NCI-H146 (cell line): ENCODE measurements at places on chromosomes 11 and 22.

GRCh38 chr11:58958500-58958899 lies 19.2 kb downstream of the GLYATL1 start:
- no peak for DNase-seq

DNA sequence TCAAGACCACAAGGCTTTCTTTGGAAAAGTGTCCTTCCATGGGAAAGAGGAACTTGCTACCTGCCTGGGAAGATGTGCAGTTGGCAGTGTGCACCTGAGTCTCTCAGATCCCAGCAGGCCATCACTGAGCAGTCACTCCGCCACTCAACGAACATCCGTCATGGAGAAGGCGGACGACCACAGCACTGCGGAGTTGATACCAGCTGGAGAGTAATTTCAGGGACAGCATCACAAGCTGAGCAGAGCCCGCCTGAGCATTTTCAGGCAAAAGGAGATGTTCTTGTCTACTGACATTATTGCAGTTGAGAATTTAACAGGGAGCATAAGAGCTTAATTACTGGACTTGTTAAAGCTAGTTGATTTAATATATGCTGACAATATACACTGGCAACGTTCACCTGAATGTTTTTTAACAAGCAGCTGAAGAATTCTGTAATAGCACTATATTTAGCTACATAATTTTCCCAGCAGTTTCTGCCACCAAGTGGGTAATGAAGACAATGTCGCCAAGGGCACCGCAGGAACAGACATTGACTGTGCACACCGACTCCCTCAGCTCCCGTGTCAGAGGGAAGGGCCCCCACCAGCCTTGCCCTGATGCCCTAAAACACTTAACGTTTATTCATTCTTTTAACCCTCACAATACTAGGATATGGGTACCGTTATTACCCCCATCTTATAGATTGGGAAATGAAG lies 52.4 kb upstream of the ARFGAP3 start:
- no peak for DNase-seq

- DNase-seq = no peak
Observed at GRCh38 chr11:130622141-130622542, 173.7 kb downstream of the ADAMTS15 start.

- DNase-seq = no peak
Observed at GRCh38 chr11:120115272-120116000, 22.5 kb downstream of the TRIM29 start.

DNA sequence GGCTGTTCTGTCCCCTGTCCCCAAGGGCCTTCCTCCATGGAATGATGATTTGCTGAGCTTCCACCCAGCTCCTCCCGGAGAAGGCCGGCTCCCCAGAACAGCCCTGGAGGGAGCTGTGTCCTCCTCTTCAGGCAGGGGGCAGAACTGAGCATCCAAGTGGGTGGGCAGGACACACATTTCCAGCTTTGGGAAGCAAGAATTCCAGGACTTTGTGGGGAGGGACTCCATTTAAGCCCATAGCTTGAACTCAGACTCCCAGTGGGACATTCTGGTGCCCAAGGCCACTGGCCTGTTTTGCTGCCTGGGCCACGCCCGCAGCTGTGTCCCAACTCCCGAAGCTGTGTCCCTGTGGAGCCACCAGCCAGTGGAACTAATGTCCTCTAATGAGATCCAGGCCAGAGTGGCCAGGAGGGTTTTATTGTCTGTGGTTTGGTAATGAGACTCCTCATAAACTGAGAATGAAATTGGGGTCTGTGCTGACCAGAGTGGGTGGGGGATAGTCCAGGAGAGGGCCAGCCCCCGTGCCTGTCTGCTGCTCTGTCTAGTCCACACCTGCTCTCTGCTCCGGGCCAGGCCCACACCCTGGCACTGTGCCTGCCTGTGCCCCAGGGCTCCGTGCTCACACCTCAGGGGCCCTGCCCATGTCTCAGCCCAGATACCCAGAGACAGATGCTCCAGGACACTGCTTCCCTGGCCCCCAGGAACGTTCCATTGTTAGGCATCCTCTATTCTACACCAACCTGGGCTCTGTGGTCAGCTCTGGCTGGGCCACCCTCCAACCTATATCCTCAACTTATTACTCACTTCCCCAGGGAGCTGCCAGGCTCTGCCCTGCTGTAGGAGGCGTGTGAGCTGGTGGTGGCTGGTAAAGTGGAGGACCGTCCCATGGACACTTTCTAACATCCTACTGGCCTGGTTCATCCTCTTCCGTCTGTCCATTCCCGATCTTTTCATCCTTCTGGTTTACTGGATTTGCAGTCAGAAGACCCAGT lies 7.6 kb downstream of the NECTIN1 start:
- DNase-seq = peak; percentile 41
